ENCODE measurements at places on chromosomes 13 and 19.

GRCh38 chr19:5559804-5560133 lies 8.0 kb downstream of the TINCR start:
- DNase-seq, result no peak

- no peak for DNase-seq
Measured at GRCh38 chr19:4711211-4711610, 12.4 kb downstream of the DPP9 start.

- no peak for DNase-seq
Measured at GRCh38 chr13:113350065-113350937, 13.6 kb downstream of the GRTP1 start.

- DNase-seq, result no peak
Measured at GRCh38 chr13:41994696-41995095, 33.8 kb upstream of the VWA8 start.

- no peak for DNase-seq
Measured at GRCh38 chr13:99067159-99067985, 89.5 kb upstream of the DOCK9 start.

Data from GF-D8 (cell line).